Lung microvascular endothelial cell (primary cell): ENCODE measurements at places on chromosomes 1 and 21. TPM values are rescaled to one million over a fixed set of nuclear protein-coding genes. Genes with fewer than 3 reads are reported as not detected.

DNA sequence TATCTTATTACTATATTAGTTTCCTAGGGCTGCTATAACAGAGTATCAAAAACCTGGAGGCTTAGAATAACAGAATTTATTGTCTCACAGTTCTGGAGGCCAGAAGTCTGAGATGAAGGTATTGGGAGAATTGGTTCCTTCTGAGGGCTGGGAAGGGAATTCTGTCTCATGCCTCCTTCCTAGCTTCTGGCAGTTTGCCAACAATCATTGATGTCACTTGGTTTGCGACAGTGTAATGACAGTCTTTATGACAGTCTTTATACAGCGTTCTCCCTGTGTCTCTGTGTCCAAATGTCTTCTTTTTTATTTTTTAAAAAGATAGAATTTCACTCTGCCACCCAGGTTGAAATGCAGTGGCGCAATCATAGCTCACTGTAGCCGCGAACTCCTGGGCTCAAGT is 15.8 kb upstream of the CENPF start:
- no peak for DNase-seq

Gene DCDC2B
- total RNA-seq, result not detected in 2 replicates

- no peak for DNase-seq
Measured at GRCh38 chr1:41380979-41381691, 19.9 kb downstream of the FOXO6 start.

DNA sequence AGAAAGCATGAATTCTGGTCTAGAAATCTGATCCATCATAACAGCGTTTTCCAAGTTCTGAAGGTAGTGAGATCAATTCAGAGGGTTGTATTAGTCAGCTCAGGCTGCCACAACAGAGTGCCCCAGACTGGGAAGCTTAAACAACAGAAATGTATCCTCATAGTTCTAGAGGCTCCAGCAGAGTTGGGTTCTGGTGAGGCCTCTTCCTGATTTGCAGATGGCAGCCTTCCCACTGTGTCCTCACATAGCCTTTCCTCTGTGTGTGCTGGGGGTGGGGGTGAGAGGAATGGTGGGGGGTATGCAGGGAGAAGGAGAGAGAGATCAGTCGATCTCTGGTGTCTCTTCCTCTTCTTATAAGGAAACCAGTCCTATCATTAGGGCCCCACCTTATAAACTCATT is 15.1 kb downstream of the ZBTB8B start:
- peak; percentile 70 for DNase-seq

GRCh38 chr1:118825619-118826018 is 162.5 kb downstream of the TBX15 start:
- no peak for DNase-seq

DNA sequence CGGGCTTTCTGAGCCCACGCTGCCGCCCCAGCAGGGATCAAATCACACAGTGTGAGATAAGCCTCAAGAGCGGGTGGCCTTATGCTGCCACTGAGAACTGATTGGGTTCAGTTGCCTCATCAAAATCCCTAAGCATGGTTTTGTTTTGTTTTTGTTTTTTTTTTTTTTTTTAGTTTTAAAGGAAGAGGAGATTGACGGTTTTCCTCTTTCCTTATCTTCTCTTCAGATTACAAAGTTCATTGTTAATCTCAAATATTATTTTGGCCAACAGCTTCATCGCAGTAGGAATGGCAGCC is 651 bp downstream of the COA6 start:
- DNase-seq, result no peak

- peak; percentile 70 for DNase-seq
Measured at GRCh38 chr1:178282949-178283367, 189.1 kb downstream of the RASAL2 start.

DNA sequence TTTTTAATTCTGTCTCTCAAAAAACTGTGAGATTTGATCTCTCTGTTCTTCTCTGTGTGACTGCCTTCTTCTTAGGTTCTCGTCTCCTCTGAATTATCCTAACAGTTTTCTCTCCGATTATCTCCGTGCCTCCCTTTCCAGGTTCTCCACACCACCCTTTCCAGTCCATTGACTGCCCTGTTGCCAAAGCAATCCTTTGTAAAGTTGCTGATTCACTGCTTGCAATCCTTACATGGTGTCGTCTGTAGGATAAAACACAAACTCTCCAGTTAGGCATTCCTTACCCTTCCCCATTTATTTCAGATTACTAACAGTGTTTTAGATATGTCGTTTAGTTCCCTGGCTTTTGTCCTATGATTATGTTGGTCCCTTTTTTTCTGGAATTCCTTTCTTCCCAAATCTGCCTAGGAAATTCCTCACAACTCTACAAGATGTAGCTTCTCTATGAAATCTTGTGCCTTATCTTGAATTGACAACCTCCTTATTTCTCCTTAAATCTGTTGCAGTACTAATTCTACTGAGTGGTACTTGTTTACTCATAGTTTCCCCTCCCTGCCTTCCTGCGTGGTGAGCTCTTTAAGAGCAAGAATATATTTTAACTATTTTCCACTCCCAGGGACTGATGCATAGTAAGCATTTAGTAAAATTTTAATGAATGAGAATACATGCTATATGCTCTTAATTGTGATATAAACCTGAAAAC is 22.3 kb downstream of the RCOR3 start:
- no peak for DNase-seq

Gene KCNJ6
- under 0.01 TPM in 1 of 2 replicates, not detected in the other for total RNA-seq

Gene MYOG
- not detected in 2 replicates for total RNA-seq

GRCh38 chr1:155006601-155007101 is 4.0 kb downstream of the ZBTB7B start:
- DNase-seq, result peak; percentile 37

- no peak for DNase-seq
Measured at GRCh38 chr1:156682166-156682890, 5.1 kb upstream of the NES start.

Gene ACTL8
- not detected in 2 replicates for total RNA-seq

DNA sequence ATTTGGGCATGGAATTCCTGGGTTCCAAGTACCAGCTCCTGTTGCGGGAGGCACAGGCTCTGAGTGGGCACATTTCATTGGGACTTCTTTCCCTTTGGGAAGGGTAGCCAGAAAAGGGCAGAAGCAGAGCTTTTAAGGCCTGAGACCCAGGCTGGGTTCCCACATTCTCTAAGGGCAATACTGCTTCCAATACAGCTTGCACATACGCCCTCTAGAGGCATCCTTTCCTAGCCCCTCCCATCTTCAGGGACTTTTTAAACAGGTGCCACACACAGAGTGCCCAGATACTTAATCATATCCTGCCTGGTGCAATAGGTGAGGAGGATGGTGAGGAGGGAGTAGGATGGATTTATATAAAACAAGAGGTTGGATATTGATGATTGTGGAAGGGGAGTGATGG is 5.7 kb downstream of the GPR88 start:
- no peak for DNase-seq

DNA sequence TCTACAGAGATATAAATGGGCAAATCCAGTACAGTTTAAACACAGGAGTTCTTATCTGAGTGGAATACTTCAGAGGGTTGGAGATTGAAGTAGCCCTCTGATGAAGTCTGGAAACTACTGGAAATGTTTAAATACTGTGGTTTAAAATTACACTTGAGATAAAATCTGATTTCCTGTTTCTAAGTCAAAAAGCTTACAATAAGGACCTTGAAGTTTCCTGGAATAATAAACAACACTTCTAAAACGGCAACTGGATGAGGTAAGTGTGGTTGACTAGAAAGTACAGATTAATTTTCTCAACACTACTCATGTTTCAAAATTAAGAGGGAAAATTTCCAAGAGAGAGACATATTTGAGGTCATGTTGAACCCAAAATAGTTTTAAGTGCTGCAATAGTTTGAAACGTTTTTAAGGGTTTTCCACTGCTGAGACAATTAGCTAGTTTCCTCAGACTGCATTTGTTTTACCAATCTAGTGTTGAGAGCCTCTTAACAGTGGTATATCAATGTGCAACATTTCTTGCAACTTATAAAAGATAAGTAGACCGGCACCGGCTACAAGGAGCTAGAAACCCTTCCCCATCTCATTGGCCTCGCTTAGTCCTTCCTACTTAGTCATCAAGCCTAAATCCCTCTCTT is 27.4 kb downstream of the KCNA3 start:
- DNase-seq, result no peak

DNA sequence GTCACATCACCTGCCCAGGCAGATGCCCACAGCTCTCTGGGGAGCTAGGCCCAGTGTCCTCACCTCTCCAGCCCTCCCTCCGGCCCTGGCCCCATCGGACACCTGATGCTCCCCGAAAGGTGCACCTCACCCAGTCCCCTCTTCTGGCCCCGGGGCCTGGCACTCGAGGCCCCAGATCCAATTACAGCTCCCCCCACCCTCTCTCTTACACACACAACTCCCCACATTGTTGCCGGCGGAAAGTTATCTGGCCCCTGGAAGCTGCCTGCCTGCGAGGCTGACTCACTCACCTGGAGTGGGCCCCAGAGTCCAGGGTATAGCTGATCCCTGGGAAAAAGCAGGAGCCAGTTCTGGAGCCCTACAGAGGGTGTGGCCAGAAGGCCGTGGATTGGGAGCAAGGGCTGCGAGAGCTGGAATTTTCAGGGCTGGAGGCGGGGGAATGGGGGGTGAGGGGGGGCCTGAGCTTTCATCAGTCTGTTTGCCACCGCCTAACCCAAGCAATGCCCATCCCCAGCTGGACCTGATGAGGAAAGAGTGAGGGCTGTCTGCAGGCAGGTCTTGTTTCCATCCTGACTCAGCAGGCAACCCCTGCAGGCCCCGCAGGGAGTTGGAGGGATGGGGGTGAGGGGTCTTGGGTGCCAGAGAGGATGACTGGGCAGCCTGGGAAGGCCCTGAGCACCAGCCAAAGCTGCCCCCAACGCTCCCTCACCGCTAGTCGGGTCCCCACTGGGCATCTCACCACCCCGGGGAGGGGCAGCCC is 948 bp downstream of the FBXO2 start:
- no peak for DNase-seq

Gene CTTNBP2NL
- 12.6 and 16.9 TPM in 2 replicates for total RNA-seq

GRCh38 chr21:34362670-34363069 is 1.1 kb upstream of the KCNE2 start:
- no peak for DNase-seq

- no peak for DNase-seq
Measured at GRCh38 chr1:70717656-70718055, 306.6 kb downstream of the CTH start.

Gene PRAMEF14
- total RNA-seq, result not detected in 2 replicates

DNA sequence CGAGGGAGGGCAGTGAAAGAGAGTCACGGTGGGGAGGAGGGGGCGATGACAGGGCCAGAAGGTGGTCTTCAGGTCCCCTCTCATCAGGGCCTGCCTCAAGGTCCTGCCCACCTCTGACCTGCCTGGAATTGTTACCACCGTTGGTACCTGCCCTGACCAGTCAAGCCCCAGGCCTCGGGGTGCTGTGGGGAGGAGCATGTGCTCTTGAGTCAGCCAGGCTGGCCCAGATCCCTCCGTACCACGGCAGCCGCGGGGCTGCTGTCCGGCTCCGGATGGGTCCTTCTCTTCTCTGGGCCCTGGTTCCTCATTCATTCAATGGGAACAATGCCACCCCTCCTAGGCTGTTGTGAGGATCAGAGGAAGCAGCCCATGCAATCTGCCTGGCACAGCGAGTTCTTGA is 22.0 kb downstream of the SERINC2 start:
- no peak for DNase-seq

DNA sequence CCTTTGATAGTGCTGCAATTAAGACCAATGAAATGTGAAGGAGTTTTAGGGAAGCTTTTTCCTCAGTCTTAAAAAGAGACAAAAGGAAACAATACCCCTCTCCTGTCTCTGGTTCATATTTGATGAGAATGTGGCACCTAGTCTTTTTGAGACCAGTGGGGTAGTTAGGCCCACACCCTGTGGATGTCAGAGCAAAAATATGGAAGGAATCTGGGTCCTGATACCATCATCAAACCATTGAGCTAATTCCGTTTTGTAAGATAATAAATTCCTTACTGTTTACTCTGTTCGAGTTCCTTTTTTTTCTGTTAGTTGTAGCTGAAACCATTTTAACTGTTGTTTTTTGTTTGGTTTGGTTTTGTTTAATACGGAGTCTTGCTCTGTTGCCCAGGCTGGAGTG is 33.3 kb downstream of the PTPRC start:
- DNase-seq, result no peak
